ENCODE measurements at places on chromosomes 3 and 15. TPM values are rescaled to one million over a fixed set of nuclear protein-coding genes. Genes with fewer than 3 reads are reported as not detected.

- no peak for DNase-seq
These were observed 4.2 kb downstream of the STOML1 start for GRCh38 chr15:73987681-73988444.

DNA sequence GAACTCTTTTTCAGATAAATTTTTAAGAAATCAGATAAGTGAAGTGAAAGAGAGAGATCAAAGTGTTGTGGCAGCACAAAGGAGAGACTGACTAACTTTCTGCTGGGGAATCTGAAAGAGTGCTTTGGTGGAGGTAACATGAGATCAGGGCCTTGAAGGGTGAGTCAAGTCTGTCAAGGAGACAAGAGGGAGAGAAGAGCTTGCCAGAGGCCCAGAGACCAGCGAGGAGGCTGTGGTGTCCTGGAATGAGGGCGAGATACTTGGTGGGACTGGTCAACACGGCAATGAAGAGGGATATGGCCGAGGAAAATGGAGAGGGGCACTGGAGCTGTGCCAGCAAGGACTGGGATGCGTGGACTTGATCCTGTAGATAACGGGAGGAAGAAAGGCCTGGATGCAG lies 4.6 kb downstream of the TADA3 start:
- DNase-seq, result no peak

- DNase-seq, result no peak
These were observed 25.1 kb upstream of the MTMR10 start for GRCh38 chr15:31016446-31016915.

DNA sequence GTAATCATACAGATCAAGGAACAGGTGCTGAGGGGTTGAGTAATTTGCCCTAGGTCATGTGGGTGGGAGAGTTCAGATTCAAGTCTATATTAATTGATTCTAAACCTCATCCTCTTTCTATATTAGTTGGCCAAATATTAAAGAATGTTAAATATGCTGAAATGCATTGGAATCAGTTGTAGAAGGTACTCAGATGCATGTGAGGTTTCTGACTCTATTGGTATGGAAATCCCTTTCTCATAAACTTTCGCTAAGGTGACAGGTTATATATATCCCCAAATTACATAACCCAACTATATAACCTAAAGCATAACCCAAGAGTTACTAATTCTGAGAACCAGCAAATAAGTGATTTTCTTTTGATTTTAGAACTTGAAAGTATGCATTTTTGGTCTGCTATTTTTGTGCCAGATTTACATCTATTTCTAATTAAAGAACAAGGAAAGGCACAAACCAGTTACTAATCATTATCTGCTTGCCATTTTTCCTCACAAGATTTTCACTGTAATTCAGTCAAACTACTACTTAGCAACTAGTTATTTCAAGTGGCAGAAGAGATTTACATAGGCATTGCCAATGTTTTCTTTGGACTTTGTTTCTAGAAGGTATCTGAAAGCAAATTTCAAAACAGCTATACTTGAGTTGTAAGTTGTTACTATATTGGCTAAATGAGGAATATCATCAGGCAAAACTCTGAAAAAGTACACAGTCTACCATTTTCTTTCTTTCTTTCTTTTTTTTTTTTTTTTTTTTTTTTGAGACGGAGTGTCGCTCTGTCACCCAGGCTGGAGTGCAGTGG lies 201.3 kb downstream of the RBMS3 start:
- DNase-seq, result no peak

- no peak for DNase-seq
These were observed 9.4 kb upstream of the SMCO1 start for GRCh38 chr3:196524527-196524926.

DNA sequence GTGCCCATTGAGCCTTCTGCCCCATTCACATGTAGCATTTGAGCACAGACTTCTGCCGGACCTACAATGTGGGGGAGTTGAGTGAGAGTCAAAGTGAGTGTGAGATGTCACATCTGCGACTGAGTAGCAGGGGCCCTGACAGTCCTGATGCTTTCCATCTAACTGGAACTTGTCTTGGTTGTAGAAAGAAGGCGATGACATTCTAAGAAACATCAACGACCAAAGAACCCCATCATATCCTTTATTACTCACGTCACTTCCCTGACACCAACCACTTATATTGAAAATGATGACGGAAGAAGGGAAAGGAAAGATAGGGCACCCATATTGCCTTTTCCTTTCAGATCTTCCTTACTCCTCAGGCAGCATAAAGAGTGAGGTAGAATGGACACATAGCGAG lies 30.5 kb downstream of the SMAD3 start:
- DNase-seq, result no peak

GRCh38 chr15:101193120-101193644 lies 58.7 kb downstream of the CHSY1 start:
- peak; percentile 83 for DNase-seq

The TRH gene
- polyA plus RNA-seq, result not detected

DNA sequence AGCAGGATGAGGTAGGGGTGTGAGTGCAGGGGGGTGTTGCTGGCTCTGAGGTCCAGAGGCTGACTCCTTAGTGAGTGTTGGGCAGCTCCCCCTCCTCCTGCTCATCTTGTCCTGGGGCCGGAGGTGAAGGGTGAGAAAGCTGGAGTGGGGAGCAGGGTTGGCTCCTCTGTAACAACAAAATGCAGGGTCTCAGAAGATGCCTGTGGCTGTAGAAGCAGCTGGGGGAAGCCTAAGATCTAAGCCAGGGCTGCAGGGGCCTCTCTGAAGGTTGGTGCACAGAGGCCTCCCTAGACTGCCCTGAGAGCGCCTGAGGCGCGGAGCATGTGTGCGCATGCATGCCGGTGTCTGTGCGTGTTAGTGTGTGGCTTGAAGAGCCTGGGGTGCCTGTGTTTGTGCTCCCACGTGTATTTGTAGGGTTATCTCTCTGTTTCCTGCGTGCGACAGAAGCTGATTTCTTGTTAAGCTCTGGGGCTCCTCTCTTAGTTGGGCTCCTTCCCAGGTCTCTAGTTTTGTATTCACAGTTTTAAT lies 5.3 kb upstream of the HDAC11 start:
- no peak for DNase-seq

- DNase-seq, result no peak
These were observed 98.9 kb upstream of the PFN2 start for GRCh38 chr3:150069633-150070032.

DNA sequence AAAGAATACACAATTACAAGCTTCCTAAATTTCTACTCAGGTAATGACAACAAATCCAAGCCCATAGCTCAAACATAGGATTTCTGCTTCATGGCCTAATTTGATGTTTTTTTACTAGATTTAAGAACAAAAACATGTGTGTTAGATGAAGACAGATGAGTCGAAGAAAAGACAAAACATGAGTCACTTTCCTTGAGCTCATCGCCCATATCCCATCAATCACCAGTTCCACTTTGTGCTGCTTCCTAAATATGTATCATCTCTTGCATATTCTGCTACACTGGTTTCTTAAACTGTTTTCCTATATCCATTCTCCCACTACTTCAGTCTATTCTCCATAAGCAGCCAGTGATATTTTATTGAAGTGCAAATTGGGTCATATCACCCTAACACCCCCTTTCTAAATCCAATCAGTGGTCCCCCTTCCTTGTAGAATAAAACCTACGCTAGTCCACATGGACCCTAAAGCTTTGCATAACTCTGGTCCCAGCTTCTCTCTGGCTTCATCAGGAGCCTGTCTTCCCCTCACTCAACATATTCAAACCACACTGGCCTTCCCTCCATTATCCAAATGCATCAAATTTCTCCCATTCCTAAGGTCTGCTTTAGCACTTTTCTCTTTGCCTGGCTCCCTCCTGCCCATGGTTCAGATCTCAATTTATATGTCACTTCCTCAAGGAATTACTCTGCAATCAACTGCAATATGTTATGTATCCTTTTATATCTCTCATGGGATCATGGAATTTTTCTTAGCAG lies 1033.9 kb downstream of the FHIT start:
- no peak for DNase-seq

The HAUS2 gene
- polyA plus RNA-seq, result 12.4 TPM

The MGLL gene
- polyA plus RNA-seq, result 64.9 TPM

DNA sequence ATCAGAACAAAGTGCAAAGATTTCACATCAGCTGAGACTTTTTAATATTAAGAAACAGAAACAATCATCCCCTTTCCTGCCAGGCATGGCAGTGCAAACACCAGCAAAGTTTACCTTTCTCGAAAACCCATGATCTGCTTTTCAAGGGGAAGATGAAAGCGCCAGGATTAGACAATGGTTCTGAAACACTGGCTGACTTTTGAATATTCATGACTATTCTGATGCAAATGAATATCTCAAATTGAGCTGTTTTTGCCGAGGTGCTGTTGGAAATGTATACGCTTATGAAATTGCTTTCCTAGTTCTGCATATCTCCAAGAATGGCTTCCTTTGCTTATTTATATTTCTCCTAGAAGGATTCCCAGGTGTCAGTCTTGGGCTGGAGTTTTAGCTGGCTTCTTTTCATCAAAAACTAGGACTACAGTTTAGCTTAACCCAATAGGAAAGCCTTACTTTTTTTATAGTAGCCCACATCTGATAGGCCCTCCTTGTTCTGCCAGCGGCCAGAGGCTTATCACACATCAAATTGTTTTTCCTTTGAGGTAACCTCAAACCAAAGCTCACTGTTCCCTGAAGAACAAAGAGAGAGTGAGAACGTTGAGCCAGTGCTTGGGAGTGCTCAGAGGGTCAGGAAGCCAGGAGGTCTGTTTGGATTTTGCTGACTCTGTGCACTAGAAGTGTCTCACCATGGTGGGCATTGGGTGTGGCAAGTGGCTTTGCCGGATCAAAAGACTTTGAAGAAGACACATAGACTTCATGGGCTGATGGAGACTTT lies 74.0 kb upstream of the PLCL2 start:
- DNase-seq, result no peak

The BMF gene
- 2.9 TPM for polyA plus RNA-seq

DNA sequence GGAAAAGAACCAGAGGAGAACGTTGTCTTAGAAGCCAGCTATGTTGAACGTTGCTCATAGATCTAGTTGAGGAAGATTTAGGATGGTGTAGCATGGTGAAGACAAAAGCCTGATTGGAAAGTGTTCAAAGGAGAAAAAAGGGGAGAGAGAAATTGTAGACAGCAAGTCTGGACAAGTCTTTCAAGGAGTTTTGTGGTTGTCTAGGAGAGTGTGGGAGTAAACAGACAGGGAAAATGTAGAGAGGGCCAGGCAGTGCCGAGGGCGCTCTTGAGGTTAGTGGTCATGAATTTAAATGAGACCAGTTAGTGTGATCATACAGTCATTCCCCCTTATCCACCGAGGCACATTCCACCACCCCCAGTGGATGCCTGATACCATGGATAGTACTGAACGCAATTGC lies 167.5 kb upstream of the IL12A start:
- DNase-seq, result no peak

All from right cardiac atrium (tissue), 5 donors.